Psoas muscle (tissue), 8 donors: ENCODE measurements at places on chromosomes 11 and 22.

DNA sequence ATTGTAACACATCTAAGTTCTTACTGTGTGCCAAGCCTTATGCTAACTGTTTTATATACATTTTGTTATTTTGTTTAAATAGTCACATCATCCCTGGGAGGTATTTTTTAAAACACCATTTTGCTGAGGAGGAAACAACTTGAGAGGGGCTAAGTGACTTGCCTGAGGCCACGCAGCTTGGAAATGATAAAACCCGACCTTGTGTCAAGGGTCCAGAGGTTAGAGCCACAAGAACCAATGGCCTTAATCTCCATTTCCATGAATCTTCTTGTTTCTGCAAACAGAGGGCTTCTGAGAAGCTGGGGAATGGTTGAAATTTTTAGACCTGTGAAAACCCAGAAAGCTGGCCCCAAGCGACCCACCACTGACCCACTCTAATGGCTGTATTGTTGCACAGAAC, 16.7 kb downstream of the ABTB2 start:
- no peak for DNase-seq

DNA sequence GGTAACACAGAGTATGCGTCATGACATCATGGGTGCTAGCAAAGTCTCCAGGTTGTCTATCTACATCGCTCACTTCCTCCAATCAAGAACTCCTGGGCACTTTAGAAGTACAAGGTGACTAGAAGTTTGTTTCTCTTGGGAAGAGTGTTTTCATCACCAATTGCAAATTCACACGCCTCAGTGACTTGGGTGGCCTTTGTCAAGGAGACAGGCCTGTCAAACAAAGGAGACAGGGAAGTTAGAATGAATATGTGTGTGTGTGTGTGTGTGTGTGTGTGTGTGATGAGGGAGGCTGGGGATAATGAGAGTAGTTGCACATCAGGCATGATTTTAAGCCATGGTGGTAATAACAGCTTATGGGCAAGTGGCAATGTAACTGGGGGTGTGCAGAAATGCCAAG, 953.2 kb downstream of the OPCML start:
- DNase-seq = no peak

DNA sequence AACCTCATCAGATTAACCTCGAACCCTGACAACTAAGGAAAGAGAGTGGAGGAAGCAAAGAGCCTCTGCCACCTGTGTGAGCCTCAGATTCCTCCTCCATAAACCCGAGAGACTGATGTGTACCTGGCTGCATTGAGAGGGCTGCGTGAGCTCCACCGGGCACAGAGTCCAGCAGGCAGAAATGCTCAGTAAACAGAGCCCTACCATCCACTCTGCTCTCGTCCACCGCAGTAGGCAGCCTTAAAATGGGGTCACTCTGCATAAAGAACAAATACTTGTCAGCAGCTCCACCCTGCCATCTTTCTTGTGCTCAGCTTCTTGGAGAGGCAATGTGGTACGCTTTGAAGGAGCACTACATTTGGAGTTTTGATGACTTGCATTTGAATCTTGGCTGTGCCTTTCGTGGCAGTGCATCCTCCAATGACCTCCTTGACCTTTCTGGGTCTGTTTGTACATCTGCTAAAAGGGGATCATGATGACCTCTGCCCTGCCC, 43.0 kb upstream of the CD5 start:
- no peak for DNase-seq

- DNase-seq = peak; percentile 79
Observed at GRCh38 chr11:130894322-130895025, 21.8 kb downstream of the SNX19 start.

DNA sequence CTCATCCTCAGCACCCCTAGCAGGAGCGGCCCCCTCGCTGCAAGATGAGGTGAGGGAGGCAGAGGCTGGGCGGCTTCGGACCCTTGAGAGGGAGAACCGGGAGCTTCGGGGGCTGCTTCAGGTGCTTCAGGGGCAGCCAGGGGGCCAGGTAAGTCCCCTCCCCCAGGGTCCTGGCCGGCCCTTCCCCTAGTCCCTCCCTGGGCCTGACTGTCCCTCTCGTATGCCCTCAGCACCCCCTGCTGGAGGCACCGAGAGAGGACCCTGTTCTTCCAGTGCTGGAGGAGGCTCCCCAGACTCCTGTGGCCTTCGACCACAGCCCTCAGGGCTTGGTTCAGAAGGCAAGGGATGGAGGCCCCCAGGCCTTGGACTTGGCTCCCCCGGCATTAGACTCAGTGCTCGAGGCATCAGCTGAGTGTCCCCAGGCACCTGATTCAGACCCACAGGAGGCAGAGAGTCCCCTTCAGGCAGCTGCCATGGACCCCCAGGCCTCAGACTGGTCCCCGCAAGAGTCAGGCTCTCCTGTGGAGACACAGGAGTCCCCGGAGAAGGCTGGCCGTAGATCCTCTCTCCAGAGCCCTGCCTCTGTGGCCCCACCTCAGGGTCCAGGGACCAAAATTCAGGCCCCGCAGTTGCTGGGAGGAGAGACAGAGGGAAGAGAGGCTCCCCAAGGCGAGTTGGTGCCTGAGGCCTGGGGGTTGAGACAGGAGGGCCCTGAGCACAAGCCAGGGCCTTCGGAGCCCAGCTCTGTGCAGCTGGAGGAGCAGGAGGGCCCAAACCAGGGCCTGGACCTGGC, 4.0 kb downstream of the CCDC88B start:
- DNase-seq = no peak

GRCh38 chr22:40898850-40899357, 37.0 kb upstream of the DNAJB7 start:
- no peak for DNase-seq

GRCh38 chr11:20351136-20351535, 12.4 kb upstream of the HTATIP2 start:
- DNase-seq = no peak

DNA sequence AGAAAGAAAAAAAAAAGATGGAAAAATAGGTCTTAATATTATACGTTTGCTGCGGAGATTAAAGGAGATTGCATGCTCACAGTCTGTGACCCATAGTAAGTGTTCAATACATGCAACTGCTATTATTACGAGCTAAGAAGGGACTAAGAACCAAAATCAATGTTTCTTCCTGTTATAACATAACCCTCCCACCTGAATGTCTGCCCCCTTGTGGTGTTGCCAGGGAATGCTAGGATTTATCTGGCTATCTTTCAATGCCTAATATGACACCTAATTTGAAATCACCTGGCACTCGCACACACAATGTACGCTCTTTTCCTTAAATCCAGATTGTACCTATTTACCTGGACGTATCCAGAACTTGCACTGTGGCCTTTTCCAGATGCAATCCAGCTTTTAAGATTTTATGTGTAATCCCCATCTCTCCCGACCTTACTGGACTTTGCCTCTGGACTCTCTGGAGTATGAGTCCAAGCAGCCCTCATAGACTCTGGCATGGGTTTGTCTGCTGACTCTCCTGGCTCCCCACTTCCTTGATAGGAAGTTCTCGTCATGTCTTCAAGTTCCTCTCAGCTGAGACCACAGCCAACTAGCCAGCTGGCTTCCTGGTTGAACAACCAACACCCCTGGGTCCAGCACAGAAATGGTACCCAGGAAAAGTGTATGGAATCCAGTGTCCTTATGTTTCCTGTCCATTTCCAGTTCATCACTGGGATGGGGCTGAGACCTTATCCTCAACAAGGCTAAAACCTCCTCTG, 151.5 kb downstream of the CCDC34 start:
- no peak for DNase-seq

DNA sequence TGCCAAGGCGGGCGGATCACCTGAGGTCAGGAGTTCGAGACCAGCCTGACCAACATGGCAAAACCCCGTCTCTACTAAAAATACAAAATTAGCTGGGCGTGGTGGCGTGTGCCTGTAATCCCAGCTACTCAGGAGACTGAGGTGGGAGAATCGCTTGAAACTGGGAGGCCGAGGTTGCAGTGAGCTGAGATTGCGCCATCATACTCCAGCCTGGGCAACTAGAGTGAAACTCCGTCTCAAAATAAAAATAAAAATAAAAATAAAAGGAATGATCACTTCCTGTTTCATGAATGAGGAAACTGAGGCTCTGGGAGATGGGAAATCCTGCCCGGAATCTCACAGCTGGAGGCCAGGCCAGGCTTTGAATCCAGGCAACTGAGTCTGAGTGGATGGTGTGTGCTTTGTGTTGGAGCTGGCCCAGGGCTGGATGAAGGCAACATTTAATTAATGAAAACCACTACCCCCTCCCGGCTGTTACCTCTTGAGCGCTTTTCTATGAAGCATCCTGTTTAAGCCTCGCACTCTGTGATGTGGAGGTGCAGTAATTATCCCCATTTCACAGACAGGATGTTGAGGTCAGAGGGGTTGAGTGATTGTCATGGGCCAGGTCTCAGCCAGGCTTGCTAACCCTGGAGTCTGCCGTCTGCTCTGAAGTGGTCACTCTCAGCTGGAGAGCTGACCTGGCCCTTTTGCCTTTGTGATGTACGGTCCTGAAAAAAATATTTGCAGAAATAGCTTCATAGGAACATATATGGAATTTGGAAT, 27.8 kb downstream of the LRP5 start:
- no peak for DNase-seq

- no peak for DNase-seq
Observed at GRCh38 chr22:38347944-38348750, 30.9 kb upstream of the CSNK1E start.
